ENCODE measurements at places on chromosomes 2 and 18. TPM values are rescaled to one million over a fixed set of nuclear protein-coding genes. Genes with fewer than 3 reads are reported as not detected.

Gene LIMS3
- 3.8 TPM for polyA plus RNA-seq

Gene STON1
- 46.0 TPM for polyA plus RNA-seq

Gene NCKAP1
- 59.9 TPM for polyA plus RNA-seq

Gene NOL4
- not detected for polyA plus RNA-seq

Gene AQP12A
- not detected for polyA plus RNA-seq

- no peak for DNase-seq
Measured at GRCh38 chr2:158723921-158724802, 71.0 kb upstream of the DAPL1 start.

DNA sequence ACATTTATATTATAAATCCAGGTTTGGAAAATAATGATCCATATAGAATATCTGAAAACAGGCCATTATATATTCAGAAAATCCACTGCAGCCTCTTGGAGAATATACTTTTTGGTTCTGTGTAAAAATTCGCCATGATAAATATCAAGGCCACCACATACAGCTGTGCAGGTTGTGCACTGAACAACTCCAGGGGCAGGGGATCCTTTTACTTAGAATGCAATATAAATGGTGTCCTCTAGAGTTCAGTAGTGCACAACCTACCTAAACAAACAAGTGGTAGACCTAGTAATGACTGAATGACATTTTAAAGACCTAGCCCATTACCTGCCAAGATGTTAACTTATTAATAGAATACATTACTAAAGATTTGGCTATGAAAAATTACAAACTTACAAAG, 22.4 kb downstream of the MOGAT1 start:
- DNase-seq, result no peak

- DNase-seq, result no peak
Measured at GRCh38 chr2:13019781-13020180, 303.0 kb downstream of the TRIB2 start.

GRCh38 chr2:55120634-55121359, 70.5 kb upstream of the RTN4 start:
- peak; percentile 51 for DNase-seq

- no peak for DNase-seq
Measured at GRCh38 chr2:191629976-191630712, 47.8 kb upstream of the NABP1 start.

- DNase-seq, result no peak
Measured at GRCh38 chr2:101818531-101819451, 121.3 kb downstream of the MAP4K4 start.

- no peak for DNase-seq
Measured at GRCh38 chr2:98281607-98282006, 64.6 kb upstream of the CNGA3 start.
